Fibroblast of skin of back (primary cell): ENCODE measurements at places on chromosomes 2 and 18.
A peak's percentile ranks its signal among the peaks of the same experiment; 100 is the strongest.

- peak; percentile 7 for DNase-seq
These were observed 23.2 kb upstream of the KDM3A start for GRCh38 chr2:86417961-86418360.

DNA sequence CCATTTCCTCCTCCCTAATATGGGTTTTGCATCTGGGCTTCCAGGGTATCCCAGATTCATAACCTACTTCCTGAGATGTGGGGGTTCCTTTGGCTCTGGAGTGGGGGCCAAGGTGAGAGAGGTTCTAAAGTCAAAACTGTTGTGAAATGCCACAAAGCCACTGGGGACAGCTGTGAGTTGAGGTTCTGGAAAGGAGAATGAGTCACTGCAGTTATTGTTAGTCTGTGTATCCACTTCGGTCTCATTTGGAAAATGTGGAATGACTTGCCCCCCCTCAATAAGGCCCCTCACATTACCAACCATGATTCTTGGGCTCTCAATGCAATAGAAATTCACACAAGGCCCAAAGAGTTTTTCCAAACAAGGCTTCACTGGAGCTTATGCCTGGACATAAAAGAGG lies 51.1 kb upstream of the LGALSL start:
- DNase-seq = peak; percentile 34

DNA sequence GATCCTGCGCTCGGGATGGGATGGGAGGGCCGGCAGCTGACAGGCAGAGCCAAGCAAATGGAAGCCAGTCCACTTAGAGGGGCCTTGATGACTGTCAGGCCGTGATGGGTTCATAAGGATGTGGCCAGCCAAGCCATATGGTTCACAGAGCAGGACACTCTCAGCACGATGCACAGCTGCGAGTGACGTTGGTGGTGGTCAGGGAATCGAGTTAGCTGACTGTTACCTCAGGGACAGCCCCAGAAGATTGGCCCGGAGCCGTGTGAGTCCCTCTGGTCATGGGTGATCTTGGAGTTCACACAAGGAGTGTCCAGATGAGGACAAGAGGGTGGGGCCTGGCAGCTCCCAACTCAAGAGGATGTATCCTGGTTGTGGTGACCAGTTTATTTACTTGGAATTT lies 70.2 kb downstream of the TPGS2 start:
- DNase-seq = no peak

GRCh38 chr2:118312969-118313756 lies 224.9 kb downstream of the INSIG2 start:
- no peak for DNase-seq

DNA sequence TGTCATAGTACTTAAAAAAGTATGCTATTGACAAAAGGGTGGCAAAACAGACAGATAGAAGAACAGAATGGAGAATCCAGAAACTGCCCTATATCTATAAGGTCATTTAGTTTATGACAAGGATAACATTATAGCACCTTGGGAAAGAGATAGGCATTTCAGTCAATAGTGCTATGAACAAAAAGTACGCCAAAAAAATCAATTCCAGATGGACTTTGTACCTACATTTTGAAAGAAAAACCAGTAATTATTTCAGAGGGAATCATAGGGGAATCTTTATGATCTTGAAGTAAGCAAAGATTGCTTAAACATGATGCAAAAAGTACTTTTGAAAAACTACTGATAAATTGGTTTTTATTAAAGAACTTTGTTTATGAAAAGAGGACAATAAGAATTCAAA lies 59.9 kb upstream of the SETBP1 start:
- DNase-seq = no peak

DNA sequence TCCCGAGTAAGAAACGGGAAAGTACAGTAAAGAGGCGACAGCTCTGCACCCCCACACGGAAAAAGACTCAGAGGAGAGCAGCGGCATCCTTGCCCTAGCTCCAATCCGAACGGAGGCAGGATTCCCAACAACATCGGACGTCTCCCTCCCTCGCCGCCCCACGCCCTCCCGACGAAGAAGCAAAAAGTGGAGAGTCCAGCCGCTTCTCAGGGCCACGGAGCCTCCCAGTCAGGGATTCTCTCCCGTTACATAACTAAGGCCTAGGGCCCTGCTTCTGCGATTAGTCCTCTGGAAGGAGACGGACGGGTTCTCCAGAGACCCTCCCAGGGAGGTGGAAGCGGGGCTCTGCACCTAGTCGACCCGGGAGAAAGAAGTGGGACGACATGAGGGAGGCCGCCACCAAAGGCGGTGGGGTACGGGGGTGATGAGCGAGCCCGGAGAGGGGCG lies 587 bp downstream of the SUMO1 start:
- peak; percentile 60 for DNase-seq

DNA sequence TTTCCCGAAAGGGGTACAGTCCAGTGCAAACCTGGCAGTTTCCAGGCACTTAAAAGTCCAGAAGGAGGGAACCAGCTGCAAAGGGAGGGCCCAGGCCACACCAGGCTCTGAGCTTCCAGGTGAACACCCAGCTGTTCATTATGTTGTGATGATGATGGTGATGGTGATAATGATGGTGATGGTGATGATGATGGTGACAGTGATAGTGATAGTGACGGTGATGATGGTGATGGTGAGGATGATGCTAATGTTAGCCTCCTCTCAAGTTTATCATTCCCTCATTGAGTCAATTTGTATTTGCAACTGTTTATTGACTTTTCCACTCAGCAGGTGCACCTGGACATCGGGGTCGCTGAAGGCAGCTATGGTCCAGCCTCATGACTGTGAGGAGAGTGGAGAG lies 199.4 kb upstream of the ID2 start:
- DNase-seq = no peak

DNA sequence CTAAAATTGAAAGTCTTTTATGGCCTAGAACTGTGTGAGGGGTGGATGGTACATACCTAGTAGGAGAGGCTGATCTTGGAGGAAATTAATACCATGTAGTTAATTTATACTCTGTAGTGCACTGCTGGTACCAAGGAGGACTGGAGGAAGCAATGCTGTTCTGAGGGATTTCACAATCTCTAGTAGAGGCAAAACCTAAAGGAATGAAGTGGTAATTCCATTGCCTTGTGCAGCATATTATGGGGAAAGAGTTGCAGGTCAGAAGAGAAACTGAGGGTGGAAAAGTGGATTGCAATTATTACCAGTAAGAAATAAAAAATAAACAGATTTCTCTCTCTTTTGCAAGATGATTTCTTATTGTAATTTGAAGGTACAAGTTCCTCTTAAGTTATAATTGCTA lies 2.2 kb downstream of the ABI2 start:
- DNase-seq = peak; percentile 5

DNA sequence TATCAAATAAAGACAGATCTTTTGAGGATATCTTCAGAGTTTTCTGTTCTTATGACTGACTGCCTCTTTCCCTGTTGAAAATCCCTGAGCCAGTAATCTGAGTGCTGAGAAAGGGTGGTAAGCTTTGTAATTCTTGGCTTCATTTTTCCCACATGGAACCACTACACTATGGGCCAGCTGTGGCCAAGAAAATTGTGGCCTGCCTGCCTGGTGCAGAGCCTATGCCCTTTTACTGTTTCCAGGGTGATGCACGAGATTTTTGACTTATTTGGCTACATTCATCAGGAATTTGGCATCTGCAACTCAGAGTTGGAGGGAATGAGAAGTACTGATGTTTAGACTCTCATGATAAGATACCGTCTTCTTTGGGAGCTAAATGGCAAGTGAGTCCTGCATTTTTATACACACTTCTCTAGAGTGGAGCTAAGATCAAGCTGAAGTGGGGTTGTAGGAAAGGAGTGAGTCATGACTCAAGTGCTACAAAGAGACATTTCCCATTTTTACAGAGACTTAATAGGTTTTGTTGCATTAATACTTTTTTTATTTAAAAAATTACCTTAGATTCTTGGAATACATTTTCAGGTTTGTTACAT lies 328.2 kb upstream of the CDH7 start:
- DNase-seq = no peak

DNA sequence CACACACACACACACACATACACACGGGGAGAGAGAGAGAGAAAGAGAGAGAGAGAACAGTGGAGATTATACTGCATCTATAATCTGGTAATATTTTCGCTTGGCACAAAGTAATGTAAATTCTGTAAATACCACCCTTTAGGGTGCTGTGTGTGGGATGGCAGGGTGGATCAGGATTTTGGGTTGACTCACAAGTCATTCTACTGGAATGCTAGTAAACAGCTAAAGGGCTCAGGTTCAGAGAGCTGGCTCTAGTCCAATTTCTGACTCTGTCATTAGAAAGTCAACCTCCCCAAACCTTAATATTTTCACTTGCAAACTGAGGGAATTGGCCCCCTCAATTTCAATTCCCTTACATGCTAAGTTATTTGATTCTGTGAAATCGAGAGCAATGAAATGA lies 308.3 kb downstream of the TSN start:
- DNase-seq = no peak

DNA sequence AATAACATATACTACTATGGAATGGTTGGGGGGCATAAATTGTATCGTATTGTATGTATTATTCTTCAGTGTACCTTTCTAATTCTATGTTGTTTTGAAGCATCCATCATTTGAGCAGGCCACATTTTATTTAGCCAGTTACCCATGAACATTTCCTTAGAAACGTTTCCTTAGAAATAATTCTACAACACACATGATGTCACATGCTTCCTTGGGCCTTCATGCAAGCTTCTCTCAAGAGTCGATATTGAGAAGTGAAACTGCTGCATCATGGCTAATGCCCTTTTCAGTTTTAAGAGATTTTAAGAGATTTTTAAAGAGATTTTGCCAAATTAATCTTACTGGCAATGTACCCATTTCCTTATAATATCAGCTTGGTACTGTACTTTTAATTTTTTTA lies 63.9 kb downstream of the ALPK2 start:
- DNase-seq = no peak

DNA sequence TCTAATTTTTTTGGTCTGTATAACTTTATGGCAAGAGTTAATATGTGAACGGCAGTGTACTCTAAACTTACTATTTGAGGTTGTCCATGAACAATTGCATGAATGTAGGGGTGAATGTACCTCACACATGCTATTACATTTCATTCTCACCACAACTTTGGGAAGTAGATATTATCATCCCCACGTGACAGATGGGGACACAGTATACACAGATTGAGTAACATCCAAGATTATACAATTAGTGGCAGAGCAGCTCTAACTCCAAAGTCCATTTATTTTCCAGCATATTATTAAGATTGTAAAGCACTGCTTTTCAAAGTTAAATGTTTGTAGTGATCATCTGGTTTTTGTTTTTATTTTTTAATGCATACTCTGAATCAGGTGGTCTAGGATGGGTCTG lies 622.1 kb upstream of the ZEB2 start:
- DNase-seq = no peak

- DNase-seq = no peak
These were observed 1.3 kb downstream of the HS6ST1 start for GRCh38 chr2:128317181-128317898.

DNA sequence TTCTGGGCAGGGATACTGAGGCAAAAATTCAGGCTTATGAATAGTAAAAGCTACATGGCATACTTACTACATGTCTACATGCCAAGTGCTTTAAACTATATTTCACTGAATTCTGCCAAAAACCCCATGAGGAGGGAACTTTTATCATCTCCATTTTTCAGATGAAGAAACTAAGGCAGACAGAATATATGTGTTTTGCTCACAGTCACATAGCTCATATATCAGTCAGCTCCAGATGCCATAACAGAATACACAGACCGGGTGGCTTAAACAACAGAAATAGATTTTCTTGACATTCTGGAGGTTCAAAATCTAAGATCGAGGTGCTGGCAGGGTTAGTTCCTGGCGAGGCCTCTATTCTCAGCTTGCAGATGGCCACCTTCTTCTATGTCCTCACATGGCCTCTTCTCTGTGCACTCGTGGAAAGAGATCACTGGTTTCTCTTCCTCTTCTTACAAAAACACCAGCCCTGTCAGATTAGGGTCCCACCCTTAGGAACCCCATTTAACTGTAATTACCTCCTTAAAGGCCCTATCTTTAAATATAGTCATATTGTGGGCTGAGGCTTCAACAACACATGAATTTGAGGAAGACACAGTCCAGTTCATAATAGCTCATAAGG lies 27.1 kb upstream of the CREB1 start:
- DNase-seq = no peak

- no peak for DNase-seq
These were observed 1.6 kb downstream of the CCDC88A start for GRCh38 chr2:55418072-55418471.

- DNase-seq = peak; percentile 68
These were observed 165.8 kb downstream of the TNS1 start for GRCh38 chr2:217836901-217837491.

- DNase-seq = peak; percentile 21
These were observed 19.9 kb upstream of the CAB39 start for GRCh38 chr2:230692760-230693159.

GRCh38 chr2:151176661-151177060 lies 85.0 kb downstream of the RBM43 start:
- no peak for DNase-seq

DNA sequence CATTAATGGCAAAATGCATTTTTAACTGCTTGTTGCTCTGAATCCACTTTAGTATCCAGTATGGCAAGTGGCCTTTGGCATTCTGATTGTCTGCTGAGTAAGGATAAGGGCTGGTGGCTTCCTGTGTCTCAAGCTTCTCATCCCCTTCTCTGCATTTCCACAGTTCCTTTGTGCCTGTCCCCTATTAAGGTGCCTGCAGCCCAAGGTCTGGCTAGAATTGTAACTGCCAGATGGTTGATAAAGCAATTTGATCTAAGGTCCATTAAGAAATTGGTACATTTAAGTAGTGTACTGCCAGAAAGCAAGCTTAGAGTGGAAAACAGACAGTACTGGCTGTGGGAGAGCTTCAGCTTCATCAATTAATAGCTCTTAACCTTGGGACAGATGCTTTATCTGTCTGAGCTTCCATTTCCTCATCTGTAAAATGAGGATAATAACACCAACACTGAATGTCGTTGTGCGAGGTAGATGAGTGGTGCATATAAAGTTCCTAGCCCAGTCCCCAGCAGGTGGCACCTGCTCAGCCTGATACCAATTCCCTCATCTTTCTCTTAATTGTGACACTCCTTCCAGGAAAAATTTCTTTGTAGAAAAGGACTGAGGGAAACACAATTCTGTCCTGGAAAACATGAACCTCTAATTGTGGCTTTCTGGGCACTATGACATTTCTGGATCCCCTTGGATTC lies 570.6 kb upstream of the GCFC2 start:
- no peak for DNase-seq

GRCh38 chr18:7090771-7091170 lies 26.8 kb downstream of the LAMA1 start:
- DNase-seq = no peak

GRCh38 chr18:52283927-52284326 lies 56.1 kb upstream of the DCC start:
- no peak for DNase-seq

- no peak for DNase-seq
These were observed 59.3 kb downstream of the COBLL1 start for GRCh38 chr2:164782323-164782722.

GRCh38 chr2:96824079-96824870 lies 8.2 kb downstream of the CNNM3 start:
- DNase-seq = peak; percentile 47

DNA sequence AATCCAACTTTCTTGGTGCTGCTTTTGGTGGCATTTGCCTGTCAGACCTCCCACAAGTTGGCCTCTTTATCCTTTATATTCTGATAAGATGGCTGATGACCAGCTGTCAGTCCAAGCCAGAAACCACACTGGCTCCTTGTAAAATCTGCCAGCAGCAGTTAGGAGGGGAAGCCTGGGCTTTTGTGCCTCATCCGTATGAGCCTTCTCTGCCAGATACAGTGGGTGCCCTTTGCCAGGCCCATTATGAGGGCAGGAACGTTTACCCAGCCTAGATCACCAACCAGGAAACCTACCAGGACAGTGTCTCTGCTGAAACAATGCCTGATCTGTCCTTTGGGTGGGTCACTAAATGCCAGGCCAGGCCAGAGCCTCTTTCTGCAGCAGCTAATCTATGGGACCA lies 202.9 kb upstream of the SP5 start:
- no peak for DNase-seq

GRCh38 chr18:10401521-10401920 lies 52.9 kb upstream of the APCDD1 start:
- peak; percentile 49 for DNase-seq
